ENCODE measurements at places on chromosomes 12 and 14.

- no peak for DNase-seq
Observed at GRCh38 chr14:46480817-46481216, 170.8 kb downstream of the RPL10L start.

DNA sequence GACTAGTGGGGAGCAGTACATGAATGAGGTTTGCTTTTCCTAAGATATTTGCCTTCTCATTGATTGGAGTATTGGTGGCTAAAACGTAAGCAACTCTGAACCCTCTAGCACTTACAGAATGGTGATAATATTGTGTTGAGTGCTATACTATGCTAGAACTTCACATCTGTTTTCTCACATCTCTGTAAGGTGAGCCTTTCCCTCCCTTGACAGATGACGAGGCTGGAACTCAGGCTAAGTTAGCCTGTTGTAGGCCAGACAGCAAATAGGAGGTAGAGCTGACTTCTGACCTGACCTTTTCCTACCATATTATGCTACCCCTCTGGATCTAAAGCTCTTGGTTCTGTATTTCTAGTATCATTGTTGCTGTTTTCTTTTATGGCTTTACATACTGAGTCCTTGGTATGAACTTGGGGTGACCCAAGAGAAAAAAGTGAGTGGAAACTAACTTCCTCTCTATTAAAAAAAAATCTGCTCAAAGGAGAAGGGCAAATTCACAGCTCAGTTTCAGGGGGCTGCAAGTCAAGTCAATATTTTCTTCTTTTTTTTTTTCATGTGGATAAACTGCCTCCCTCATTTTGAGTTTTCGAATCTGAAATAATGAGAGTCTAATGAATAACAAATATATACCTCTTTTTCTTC lies 85.9 kb downstream of the CRADD start:
- DNase-seq: no peak

- DNase-seq: no peak
Observed at GRCh38 chr14:92866901-92867865, 55.8 kb upstream of the CHGA start.

- no peak for DNase-seq
Observed at GRCh38 chr12:54019091-54019811, 9.0 kb upstream of the HOXC6 start.

DNA sequence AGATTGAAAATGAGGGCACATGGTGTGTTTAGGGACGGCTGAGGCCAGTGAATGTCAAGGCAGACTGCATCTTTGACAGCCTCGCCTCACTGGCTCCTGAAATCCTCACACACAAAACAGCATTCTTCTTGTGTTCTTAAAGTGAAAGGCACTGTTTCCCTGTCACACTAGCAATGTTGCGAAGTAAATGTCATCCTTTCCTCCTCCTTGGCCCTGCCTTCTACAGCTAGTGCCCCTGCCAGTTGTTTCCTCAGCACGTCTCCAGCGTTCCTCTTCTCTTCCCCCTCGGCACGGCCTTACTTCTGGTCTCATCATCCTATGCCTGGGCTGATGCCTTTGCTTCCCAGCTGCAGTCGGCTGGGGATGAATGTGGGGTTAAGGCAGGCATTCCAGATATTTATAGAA lies 129.4 kb upstream of the DNM1L start:
- DNase-seq: no peak

- DNase-seq: no peak
Observed at GRCh38 chr12:76311796-76312195, 36.4 kb downstream of the BBS10 start.

DNA sequence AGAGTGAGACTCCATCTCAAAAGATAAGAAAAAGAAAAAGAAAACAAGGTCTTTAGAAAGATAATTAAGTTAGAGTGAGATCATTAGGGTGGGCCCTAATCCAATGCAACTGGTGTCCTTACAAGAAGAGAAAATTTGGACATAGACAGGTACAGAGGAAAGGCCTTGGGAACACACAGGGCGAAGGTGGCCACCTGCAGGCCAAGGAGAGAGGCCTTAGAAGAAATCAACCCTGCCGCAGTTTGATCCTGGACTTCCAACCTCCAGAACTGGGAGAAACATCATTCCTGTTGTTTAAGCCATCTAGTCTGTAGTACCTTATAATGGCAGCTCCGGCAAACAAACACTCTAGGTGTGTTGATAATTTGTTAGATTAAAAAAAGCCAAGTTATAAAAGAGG lies 491.9 kb downstream of the MED13L start:
- no peak for DNase-seq

DNA sequence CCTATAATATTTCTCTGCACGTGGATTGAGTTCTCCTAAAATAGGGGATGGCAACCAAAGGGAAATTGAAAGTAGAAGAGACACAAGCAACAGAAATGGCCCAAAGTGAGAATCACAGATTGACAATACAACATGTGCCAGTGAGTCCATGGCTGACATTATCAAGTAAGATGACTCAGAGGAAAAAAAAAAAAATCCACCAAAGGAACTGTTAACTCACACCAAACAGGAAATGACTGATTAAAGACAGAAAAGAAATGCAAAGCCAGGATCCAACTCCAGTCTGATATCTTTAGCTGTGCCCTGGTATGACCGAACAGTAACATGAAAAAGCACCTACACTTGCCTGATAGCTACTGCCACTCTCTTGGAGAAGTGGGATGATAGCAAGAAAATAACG lies 485.0 kb downstream of the PRKD1 start:
- DNase-seq: no peak

DNA sequence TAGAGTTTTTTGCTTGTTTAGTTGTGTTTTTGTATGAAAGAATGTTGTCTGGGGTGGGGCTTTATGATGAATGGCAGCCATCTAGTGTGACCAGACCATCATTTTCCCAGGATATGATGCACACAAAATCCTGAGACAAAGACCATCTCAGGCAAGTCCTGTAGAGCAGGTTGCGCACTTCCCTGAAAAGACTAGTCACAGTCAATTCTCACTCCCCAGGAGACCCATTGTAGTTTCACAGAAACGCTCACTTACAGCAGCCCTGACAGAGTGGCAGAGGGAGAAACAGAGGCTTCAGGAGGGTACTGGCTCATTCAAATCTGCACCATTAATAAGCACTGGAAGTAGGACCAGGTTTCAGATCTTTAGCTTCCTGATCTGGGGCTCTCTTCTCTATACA lies 183.2 kb downstream of the TMEM117 start:
- DNase-seq: no peak

GRCh38 chr14:91061056-91061887 lies 831 bp upstream of the RPS6KA5 start:
- DNase-seq: no peak

DNA sequence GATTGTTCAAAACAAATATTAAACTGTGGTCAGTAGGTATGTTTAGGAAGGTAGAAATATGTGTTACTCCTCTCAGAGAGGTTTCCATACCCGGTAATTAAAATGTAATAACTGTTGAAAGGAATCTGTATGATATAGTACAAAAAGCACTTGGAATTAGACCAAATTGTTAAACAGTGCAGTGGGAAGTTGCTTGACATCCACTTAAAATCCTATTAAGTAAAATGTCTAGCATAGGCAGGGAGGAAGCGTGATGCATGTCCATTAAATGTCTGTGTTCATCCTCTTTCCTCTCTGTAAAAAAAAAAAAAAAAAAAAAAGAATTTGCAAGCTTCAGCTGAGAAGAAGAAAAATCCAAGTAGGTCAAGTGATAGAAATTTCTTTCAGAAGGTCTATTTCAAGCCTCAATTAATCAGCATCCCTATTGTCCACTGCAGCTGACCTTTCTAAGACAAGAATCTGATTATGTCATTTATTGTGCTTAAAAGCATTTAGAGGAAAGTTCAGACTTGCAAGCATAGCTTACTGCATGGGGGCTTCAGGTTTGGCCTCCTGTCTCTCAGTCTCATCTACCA lies 265.6 kb upstream of the RGS6 start:
- DNase-seq: no peak

DNA sequence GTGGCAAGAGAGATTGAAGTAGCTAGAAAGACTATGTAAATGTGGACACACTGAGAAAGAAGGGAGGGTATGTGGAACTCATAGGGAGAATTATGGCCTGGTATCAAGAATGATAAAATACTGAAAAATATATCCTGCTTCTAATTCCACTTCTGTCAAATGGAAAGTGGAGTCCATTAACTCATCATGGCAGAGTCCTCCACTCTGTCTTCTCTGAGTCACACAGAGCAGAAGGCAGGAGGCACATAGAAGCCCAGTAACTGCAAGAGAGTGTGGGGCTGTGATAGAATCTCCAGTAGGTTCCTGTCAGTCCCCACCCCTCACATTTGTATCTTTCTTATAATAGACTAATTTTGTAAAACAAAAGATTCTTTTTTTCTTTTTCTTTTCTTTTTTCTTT lies 223.7 kb downstream of the AKAP6 start:
- no peak for DNase-seq

DNA sequence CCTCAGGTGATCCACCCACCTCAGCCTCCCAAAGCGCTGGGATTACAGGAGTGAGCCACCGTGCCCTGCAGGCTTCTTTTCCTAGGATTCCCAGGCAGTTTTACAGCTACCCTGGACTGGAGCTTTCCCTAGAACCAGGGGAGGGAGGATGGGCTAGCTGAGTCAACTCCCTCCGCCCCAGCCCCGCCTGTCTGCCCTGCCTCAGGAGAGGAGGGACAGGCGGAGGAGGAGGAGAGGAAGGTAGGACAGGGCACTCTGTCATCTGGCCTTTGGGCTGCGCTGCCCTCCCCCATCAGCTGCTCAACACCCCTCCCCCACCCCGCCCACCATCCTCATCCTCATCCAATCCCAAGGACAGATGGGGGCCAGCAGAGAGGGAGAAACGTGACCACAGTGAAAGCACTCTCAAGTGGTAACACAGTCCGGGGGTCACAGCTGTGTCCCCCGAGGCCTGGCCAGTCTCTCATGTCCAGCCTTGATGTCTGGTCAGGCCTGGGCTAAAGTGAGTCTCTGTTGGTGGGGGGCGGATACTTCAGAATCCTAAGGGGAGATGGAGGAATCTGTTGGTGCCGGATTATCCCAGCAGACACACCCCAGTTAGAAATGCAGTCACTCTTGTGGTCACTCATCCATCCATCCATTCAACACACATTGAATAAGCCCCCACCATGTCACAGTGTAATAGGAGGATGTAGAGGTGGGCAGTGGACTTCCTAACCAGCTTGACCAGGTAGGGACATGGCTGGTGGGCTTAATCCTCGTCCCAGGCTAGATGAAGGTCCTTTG lies 12.3 kb downstream of the FIGNL2 start:
- no peak for DNase-seq

DNA sequence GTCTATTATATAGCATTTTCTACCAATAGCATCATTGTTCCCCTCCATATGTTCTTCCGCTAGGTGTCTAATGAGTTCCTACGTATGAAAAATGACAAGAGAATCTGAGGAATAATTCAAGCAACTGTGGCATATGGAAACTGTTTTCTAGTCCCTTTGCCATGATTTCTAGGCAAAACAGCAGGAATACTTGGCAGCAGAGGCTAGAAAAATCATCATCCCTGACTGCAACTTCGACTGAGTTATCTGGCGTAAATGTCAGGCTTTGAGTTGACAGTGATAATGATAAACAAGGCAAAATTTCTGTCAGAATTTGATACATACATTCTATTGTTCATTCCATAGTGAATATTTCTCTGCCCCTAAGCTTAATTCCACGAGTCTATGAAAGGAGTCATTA lies 572.8 kb upstream of the USP15 start:
- DNase-seq: no peak

- DNase-seq: no peak
Observed at GRCh38 chr12:57233357-57234232, 4.1 kb downstream of the SHMT2 start.

GRCh38 chr14:63438065-63438757 lies 105.0 kb downstream of the PPP2R5E start:
- no peak for DNase-seq

GRCh38 chr14:57797160-57797559 lies 68.7 kb downstream of the SLC35F4 start:
- DNase-seq: no peak

DNA sequence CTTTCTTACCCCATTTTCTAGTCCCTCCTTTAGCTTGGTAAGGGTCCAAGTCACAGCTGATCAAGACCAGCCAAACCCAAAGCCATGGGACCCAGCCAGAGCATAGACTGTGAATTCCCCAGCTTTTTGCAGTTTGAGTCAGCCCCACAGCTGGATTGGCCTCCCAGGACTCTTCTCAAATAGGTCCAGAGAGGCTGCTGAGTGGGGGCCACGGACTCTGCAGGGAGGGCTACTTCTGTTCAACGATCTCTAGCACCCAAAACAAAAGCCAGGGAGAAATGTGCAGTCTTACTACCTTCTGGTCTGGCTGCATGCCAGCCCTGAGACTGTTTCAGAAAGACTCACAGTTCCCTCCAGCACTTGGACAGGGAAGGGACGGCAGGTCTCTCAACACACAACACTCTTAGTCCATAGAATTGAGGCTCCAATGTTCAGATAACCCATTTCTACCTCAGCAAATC lies 1.6 kb downstream of the VDR start:
- DNase-seq: no peak

GRCh38 chr12:15910468-15910863 lies 666 bp upstream of the DERA start:
- DNase-seq: no peak

- DNase-seq: no peak
Observed at GRCh38 chr12:1256285-1256684, 265.3 kb downstream of the ERC1 start.

GRCh38 chr14:48814562-48814961 lies 771.6 kb downstream of the RPS29 start:
- DNase-seq: no peak

- DNase-seq: no peak
Observed at GRCh38 chr12:79183926-79184325, 319.4 kb downstream of the SYT1 start.

DNA sequence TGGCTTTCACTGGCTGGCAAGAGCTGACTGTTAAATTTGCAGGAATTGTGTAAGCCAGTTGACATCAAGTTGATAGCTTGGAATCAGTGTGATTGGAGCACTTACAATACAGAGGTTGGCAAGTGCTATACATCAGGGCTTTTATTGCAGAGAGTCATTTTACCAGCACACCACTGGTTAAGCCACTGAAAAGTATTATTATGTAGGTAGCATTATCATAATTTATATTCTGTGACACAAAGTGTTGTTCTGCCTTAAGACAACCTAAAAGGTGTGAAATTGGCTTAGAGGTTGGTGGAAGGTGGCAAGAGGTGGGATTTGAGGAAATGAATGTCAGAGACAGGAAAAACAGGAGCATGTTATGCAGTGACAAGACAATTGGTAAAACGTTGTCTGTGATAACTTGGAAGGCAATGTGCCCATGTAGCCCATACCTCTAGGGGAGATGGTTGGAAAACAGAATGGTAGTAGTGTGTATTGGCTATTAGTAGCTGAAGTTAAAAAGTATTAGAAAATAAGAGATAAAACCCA lies 172.9 kb upstream of the PRICKLE1 start:
- no peak for DNase-seq
